Fibroblast of skin of right biceps (primary cell): ENCODE measurements at places on chromosomes 12 and 14.

- DNase-seq, result no peak
Measured at GRCh38 chr14:91636604-91637003, 95.3 kb downstream of the CATSPERB start.

DNA sequence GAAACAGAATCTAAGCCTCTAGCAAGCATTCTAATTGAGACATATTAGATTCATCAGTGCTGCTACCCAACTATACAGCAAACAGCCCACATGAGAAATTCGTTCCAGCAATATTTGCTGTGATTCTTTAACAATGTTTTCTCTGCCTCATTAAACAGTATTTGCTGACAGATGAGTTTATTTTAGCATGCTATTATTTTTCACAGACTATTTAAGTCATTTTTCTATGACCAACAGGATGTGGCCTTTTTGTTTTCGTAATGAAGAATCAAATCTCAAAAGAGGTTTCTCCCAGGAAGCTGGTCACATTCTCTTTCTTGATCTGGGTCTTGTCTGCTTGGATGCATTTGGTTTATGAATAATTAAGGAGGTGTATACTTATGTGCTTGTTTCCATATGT lies 23.2 kb upstream of the SERPINA12 start:
- no peak for DNase-seq

- DNase-seq, result peak; percentile 7
Measured at GRCh38 chr12:89884416-89884898, 175.8 kb upstream of the ATP2B1 start.

GRCh38 chr12:92109613-92110012 lies 36.0 kb downstream of the BTG1 start:
- DNase-seq, result no peak

GRCh38 chr14:95614349-95614748 lies 71.9 kb upstream of the TCL1B start:
- DNase-seq, result no peak

DNA sequence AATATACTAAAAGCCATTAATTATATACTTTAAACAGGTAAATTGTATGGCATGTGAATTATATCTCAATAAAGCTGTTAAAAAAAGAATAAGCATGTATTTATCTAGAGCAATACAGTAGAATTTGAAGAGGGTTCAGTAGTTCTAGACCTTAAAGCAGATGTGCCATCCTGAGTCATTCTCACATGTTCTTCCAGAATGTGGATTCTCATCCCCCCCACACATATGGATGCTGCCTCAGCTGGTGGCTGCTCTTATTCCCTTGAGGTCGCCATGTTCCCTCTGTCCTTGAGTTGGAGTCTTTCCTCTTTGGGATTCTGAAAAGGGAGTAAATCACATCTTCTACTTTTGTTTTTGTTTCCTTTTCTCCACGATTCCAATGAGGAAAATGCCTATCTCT lies 321.3 kb downstream of the AEBP2 start:
- no peak for DNase-seq

DNA sequence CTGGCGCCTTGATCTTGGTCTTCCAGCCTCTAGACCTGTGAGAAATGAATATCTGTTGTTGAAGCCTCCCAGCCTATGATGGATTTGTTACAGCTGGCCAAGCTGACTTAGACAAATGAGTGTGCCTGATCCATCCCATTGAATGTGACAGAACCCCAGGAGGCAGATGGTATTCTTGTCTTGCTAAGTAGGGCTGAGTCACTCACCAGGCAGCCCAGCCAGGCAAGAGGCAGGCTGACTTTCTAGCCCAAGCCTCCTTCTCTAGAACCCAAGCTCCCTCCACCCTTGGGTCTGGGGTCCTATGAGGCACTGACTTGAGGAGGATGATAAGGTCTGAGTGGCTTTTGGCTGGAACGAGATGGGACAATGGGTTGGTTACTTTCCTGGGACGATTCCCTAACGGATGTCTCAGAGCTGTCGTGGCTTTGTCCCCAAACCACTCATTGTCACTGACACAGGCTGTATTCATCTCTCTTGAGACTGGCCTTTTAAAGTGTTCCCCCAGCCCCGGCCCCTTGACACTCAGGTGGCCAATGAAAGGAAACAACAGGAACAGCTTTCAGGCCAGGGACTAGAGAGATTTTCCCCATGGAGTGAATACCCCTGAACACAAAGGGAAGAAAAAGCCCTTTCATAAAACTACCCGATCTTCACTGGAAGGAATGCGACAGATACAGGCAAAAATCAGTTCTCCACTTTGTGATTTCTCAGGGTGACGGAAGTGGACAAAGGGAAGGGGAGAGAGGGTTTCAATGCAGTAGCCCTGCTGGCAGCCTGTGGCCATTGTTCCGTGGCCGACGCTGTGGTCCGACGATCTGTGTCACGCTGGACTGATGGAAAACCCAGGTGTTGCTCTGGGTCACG lies 264.2 kb downstream of the AACS start:
- DNase-seq, result no peak
